ENCODE measurements at places on chromosomes 5 and 9.

DNA sequence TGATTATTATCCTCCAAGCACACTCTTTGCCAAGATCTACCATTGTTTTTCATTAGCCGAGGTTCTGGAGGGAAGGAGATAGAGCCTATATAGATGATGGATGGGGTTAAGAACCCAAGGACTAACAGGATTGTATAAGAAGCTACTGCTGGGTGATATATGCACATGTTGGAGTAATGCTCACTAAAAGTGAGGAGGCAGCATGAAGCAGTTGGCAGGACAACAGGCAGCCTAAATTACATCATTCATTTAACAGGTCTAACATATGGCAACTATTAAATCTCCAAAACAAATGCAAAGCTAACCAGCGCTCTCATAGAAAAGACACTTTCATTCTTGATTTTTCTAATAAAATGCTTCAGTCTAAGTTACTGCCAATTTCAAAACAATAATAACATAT is 293.2 kb downstream of the EPB41L4A start:
- no peak for DNase-seq

DNA sequence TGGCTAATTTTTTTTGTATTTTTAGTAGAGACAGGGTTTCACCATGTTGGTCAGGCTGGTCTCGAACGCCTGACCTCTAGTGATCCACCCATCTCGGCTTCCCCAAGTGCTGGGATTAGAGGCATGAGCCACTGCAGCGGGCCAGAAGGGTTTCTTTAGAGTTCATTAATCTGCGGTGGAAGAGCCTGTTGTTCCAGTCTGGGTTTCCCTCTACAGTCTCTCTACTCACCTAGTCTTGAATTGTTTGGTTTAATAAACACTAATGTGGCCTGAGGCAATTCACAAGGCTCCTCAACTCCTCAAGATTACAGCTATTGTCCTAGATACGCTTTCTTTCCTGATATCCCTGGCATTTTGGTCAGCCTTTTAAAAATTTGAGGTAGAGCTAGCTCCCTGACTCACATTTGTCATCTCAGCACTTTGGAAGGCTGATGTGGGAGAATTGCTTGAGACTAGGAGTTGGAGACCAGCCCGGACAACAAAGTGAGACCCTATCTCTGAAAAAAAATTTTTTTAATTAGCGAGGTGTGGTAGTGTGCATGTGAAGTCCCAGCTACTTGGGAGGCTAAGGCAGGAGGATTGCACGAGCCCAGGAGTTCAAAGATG is 4.6 kb upstream of the SAR1B start:
- no peak for DNase-seq

DNA sequence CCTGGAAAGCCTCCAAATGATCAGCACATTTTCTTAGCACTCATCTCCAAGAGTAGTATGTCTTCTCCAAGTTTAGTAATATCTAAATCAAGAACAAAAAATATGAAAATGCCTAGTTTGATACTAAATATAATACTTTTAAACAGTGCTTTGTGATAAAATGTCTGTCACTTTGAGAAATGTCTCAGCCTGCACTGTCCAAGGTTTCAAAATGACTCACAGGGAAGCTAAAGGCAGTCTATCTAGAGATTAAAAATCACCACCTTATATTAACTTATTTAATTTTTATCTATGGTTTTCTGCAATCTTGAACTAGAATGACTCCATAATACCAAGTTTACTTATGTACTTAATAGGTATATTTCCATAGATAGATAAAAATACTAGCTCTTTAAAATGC is 633.0 kb upstream of the C9orf72 start:
- no peak for DNase-seq

DNA sequence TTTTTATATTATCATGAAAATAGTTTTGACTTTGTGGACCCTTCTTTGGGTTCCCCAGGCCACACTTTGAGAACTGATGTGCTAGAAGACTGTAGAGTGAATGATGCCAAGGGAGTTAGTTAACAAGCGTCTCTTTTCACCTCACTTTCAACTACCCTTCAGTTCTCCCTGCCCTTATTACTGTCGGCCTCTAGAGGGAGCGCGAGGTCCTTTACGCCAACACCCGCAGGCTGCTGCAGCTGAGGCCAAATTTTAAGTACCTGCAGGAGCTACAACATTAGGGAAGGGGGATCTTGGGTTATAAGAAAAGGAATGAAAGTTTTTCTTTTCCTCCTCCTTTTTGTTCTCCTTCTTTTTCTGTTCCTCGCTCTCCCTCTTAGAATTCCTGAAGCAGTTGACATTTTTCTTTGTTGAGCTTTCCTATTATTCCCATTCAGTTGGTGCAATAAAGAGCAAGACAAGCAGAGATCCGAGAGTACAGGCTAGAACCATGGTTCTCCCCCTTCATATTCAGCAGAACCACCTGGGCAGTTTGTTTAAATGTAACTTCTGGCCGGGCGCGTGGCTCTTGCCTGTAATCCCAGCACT is 84.0 kb downstream of the ZFAND5 start:
- peak; percentile 77 for DNase-seq

DNA sequence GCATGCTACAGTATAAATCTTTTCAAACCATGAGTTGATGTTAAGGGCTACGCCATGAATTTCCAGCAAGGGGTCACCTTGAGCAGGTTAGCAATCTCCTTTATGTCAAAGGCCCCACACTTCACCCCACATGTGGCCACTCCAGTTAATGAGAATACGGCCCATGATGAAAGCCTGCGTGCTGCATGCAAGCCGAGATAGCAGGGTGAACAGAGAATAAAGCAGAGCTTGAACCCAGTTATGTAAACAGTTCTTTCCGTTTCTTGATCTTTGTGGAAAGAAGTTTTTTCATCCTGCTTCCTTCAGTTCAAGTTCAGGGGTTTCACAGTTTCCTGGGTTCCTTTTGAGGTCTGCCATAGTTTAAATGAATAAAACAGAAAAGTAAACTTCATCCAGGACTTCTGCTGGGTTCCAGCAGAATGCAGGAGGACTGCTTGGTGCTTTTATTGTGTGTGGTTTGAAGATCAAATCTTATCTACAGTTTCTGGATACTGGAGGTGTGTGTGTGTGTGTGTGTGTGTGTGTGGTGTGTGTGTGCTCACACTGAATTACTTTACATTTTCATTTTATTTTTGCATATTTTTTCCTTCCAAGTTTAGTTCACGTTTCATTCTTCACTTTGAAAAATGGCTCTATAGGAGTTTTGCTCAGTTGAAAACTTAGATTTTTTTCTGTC is 87.1 kb downstream of the HMHB1 start:
- DNase-seq, result no peak

- no peak for DNase-seq
Observed at GRCh38 chr9:133443982-133444381, 15.8 kb upstream of the CACFD1 start.

- no peak for DNase-seq
Observed at GRCh38 chr5:163832155-163832554, 326.7 kb downstream of the MAT2B start.
